ENCODE measurements at places on chromosomes 3 and 15.
A peak's percentile ranks its signal among the peaks of the same experiment; 100 is the strongest.

DNA sequence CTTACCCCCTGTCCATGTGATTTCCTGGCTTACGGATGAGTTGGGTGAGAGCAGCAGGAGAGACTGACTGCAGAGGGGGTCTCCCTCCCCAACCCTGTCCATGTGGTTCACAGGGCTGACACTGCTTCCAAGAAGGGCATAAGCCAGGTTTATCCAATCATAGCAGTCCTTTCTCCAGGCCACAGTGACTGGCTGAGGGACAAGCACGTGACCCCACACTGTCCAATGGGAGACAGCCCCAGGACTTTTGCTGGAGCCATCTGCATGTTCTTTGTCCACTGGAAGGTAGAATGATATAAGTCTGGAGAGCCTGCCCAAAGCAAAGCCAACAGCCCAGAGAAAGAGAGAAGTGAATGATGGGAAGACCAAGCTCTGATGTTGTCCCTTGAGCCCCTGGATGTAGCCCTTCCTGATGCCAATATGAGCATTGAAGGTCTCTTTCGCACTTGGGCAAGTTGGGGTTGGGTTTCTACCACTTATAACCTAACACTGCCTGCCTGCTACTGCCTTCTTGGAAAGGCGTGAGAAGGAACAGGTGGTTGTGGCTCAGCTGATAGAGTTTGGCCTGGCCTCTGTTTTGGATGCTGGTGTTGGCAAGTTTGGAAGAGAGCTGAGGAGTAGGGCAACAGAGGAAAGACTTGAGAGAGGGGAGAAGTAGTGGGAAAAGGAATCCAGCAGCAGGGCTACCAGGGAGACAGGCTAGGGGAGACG is 41.3 kb upstream of the GRIP2 start:
- DNase-seq = no peak

DNA sequence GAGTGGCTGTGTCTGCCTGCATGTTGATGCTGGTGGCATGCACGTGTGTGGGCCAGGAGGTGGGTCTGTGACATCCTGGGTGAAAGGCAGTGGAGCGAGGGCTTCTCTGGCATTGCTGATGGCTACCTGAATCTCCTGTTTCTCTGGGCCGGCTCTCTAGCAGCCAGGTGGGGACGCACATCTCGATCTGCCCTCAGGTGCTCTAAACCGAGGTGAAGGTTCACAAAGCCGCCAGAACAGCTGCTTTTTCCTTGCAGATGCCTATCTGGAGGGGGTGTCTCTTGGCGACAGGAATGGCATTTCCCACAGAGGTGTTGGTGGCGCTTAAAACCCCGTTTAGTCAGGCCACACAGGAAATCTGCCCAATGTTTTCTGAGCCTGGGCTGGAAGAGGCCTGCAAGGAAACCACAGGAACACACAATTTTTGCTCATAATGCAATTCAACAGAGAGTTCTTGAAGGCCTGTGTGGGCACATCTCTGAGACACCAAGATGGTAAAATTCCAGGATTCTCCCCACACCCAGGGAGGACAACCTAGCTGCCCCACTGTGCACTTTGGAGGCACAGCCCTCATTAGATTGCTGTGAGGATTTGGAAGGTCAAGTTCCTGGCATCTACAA is 11.9 kb downstream of the TMEM158 start:
- DNase-seq = no peak

GRCh38 chr3:46383951-46384330 is 13.2 kb downstream of the CCR5 start:
- DNase-seq = no peak

DNA sequence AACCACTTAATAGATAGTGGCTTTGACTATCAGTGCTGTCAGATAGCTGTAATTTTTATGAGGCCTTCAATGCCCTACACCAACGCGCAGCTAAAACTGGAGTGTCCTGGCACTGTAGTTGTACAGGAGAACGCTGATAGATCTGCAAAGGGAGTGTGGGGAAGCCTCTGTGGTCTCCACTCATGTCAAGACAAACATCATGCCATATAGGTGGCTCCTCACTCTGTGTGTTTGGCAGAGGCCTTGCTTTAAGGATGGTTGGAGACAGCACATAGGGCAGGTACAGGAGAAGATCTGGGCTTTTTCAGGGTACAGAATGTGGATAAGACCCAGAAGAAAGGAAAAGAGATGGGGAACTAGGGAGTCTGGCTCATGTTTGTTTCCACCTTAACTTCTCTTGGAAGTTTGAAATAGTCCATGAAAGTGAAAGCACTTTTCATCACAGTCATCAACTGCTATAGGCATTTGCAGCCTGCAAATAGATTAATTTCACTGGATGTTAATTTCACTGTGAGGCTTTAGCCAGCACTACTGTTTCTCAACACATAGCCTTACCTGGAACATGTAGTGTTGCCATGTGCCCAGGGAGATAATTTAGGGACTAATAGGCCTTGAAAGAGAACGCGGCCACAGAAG is 425.8 kb upstream of the TBL1XR1 start:
- DNase-seq = no peak

DNA sequence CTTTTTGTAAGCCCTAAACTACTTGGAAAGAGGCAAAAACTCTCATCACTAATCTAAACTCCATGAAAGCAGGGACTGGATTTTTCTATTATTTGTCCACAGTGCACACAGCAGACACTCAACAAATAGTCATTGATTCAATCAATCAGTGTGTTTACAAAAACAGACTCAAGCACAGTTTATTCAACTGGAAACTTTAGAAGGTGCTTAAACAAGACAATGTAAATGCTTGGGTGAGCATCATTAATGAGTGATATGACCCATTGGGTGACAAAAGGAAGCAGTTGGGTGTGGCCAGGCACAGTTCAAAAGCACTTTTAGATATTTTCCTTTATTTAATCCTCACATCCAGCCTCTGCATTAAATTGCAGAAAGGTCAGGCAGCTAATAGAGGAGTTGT is 32.0 kb upstream of the PPP4R2 start:
- DNase-seq = no peak

DNA sequence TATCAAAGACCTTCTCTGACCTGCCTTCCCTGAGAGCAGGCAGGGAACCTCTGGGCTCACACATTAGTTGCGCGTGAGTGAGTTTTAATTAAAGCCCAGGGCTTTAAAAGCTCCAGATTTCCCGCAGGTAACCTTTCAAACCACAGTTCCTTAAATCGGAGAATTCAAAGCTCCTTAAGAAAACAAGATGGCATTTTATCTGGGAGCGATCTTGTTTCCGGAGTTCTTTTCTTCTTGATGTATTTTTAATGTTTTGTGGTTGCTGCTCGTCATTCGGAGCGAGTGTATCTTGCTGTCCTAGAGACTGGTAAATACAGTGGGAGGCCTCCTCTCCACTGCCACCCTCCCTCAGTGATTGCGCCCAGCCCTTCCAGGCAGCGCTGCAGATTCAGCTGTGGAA is 284.3 kb downstream of the CLSTN2 start:
- DNase-seq = no peak

- no peak for DNase-seq
These were observed 165.1 kb downstream of the LSAMP start for GRCh38 chr3:116280130-116280740.

GRCh38 chr3:42545284-42545900 is 36.4 kb downstream of the SEC22C start:
- DNase-seq = no peak

- no peak for DNase-seq
These were observed 360.5 kb upstream of the NAALADL2 start for GRCh38 chr3:174498638-174499037.

DNA sequence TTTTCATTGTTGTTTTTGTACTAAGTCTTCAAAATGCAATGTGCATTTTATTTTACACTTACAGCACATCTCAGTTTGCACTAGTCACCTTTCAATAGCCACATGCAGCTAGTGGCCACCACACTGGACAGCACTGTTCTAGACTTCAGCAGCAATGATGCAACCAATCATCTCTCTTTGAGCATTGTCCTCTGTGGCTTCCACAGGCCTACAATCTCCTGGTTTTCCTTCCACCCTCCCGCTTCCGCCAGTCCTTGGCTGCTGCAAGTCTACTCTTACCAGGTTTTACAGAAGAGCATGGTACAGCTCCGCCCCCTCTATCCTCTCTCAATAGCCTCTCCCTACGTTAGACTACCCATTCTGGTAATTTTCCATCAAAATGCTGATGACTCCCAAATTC is 25.1 kb upstream of the FSIP1 start:
- no peak for DNase-seq

DNA sequence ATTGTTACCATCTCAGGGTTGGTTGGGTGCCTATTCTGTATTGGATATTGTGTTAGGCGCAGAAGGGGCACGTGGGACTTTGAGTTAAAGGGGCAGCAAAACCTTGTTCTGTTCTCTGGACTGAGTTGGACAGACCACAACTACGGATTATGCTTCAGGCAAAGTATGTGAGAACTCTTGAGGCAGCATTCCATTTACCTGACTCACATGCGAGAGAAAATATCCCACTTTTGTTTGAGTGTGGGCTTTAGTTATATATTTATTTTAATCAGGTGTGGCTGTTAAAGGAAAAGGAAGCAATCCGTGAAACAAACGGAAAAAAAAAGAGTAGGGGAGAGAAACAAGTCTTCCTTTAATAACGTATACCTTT is 627 bp upstream of the PLS1 start:
- no peak for DNase-seq

GRCh38 chr3:49523756-49524747 is 30.2 kb upstream of the BSN start:
- DNase-seq = no peak

DNA sequence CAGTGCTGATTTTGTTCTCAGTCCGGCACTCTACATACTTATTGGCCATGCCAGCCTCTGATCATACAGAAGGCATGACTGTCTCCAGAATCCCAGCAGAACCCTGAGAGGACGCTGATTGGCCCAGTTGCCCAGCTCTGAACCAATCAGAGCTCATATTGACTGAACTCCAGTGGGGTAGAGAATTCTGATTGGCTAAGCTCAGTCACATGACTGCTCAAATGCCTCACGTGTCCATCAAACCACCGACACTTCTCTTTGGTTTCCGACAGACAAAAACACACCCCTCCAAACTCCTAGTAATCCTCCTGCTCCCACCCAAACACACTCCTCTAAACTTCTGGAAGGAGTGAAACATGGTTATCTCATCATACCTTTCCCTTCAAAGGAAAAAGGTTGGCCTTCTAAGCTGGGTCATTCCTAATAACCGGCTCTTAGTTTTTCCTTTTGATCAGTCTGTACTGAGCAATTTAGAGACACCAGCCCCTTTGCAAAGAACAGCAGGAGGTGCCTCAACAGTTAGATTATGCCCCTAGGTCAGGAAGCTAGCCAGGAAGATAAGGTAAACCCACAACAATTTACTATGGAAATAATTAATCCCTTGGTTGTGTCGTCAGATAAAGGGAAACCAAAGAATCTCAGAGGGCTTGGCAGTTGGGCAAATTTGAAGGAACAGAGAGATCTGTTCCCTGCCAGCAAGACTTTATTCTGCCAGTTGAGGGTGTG is 187.8 kb downstream of the TLE3 start:
- DNase-seq = no peak

- DNase-seq = peak; percentile 83
These were observed at the start of gene DUSP7 for GRCh38 chr3:52056521-52056967. DUSP7 (minus strand) TSS chr3:52056571; CDS start chr3:52056366, 205 bp downstream.

Data from right hindlimb (tissue), 1 donor.